ENCODE measurements at places on chromosomes 11 and 22.

DNA sequence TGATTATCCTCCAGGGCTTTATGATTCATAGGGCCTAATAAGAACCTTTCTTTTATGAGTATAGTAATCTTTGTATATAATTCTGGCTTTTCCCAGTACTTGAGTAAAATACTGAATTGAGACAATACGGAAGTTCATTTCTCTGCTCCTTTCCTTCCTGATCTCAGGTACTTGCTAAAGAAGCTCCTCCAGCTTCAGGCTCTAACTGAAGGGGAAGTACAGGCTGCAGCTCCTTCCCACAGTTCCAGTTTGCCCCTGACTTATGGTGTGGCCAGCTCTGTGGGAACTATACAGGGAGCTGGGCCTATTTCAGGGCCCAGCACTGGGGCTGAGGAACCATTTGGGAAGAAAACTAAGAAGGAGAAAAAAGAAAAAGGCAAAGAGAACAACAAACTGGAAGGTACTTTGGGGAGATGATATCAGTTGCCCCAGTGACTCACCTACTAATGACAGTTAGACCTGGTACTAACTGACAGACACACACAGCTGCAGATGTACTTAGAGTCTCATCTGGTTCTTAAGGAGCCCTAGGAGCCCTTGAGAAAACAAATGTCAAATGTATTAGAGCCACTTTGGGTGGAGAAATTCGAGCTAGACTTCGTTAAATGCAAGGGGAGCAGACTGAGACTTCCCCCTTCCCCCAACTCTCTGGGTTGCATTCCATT is 3.0 kb downstream of the TBRG1 start:
- no peak for DNase-seq

- DNase-seq: no peak
Measured at GRCh38 chr11:9535189-9535781, 38.2 kb upstream of the WEE1 start.

DNA sequence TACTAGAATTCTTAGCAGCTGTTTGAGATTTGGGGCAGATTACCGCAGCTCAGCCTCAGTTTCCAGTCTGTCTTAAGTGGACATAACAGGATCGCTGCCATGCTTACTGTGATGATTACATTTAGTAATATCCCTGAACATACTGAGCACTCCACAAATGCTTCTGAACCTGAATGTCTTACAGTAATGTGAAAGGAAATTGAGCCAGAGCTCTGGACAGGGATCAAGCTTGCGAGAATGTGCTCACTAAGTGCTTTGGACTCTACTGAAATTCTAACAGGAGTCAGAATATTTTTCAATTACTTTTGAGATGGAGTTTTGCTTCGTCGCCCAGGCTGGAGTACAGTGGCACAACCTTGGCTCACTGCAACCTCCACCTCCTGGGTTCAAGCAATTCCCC is 118.6 kb upstream of the RASSF10 start:
- no peak for DNase-seq

- no peak for DNase-seq
Measured at GRCh38 chr22:19275919-19276600, 15.5 kb downstream of the CLTCL1 start.

DNA sequence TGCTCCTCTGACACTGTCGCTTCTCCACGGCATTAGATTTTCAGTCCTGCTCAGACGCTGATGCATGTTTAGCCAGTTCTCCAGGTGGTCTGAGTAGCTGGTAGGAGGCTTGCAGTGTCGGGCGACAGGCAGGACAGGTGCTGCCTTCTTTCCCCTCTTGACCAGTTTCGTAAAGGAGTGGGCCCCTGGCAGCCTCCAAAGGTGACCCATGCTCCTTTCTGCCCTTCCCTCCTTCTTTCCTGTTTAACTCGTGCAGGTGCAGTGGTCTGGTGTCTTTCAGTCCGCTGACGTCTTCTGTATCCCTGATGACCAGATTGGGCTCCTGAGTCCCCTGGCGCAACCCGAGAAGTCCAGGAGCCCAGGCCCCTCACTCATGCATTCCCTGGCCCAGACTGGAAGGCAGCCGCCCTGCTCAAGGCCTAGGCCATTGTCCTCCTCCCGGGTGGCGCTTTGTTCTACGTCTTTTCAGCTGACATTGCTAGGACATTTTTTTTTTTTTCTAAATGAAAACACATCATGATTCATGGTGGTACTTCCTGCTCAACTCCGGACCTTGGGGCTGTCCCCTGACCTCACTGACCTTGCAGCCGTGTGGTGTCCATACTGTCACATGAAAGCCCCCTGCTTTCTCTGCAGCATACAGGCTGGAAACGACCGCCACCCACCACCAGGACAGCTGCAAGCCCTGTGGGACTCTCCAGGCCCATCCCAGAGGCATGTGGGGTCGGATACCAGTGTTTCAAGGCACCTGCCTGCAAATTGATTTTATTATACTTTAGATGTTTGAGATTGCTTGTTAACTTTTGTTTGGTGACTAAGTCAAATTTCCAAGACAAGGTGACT is 25.5 kb upstream of the TXNRD2 start:
- no peak for DNase-seq

DNA sequence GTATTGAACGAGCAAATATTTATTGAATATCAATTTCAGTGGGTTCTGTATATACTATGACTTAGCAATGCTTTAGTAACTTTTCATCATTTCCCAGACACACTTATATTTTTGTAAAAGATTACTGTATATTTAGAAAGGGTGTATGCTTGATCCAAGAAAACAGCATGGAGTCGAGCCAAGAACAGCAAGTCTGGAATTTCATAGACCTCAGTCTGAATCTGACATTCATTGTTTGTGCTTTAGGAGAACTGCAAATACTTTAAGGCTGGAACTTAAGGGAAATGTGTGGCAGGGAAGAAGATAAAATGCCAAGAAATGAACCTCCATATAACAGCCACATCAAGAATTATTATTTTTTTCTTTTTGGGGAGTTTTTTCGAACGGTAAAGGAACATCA is 1156.8 kb downstream of the LRRC4C start:
- no peak for DNase-seq

DNA sequence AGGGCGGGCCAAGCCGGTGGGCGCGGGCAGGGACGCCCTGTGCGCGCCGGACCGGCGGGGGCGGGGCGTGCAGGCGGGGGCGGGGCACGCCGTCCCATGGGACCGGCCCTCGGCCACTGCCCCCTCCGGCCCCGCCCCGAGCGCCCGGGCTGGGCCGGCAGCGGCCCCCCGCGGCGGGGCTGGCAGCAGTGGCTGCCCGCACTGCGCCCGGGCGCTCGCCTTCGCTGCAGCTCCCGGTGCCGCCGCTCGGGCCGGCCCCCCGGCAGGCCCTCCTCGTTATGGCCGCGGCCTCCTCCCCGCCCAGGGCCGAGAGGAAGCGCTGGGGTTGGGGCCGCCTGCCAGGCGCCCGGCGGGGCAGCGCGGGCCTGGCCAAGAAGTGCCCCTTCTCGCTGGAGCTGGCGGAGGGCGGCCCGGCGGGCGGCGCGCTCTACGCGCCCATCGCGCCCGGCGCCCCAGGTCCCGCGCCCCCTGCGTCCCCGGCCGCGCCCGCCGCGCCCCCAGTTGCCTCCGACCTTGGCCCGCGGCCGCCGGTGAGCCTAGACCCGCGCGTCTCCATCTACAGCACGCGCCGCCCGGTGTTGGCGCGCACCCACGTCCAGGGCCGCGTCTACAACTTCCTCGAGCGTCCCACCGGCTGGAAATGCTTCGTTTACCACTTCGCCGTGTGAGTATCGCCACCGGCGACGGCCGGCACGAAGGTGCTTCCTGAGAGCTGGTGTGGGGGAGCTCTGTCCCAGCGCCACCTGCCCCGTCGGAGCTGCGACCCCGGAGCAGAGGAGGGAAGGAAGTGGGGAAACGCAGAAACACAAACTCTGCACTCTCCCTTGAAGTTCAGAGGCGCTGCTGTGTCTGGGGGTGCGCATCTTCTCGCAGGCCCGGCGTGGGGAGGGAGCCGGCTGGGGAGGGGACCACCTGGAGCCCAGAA is at the start of gene KCNQ1:
KCNQ1 (plus strand) TSS at position 188 of the 925 bp plus-strand sequence; CDS start at position 279, 91 bp downstream.
- no peak for DNase-seq

Data from NCI-H510A (cell line).